ENCODE measurements at places on chromosomes 3 and 15. TPM values are rescaled to one million over a fixed set of nuclear protein-coding genes. Genes with fewer than 3 reads are reported as not detected.

The COL6A5 gene
- not detected for total RNA-seq

The PSMA4 gene
- total RNA-seq: 155 TPM

The LIPC gene
- total RNA-seq: not detected

The TPRG1 gene
- 3.0 TPM for total RNA-seq

The TMEM45A gene
- total RNA-seq: 72.3 TPM

The BFSP2 gene
- total RNA-seq: not detected

The RTP4 gene
- not detected for total RNA-seq

GRCh38 chr3:186566772-186567071 is 417 bp downstream of the TBCCD1 start:
- DNase-seq: no peak
- no peaks in the 10 kb centered on the region for H3K27me3 ChIP-seq
- no peaks in the 10 kb centered on the region for H3K36me3 ChIP-seq
- H3K4me1 ChIP-seq: peaks cover 49% of the 10 kb centered on the region
- H3K27ac ChIP-seq: peak overlapping the region; percentile 81

DNA sequence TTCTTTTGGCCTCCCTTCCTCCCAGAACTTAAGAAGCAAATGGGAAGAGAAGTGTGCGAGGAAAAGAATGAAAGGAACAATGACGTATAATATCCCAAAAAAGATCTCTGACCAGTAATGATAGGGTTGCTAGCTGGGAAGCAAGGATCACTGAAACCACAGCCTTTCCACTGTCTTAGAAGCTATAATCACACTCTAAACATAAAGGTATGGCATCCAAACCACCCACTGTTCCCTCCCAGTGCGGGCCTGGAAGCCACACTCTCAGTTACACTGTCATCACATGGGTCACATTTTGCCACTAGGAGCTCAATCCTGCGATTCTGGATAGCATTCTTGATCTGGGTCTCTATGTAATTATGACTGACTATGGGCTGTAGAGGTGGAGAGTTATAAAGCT is 131.6 kb upstream of the HACD2 start:
- H3K27ac ChIP-seq: peak overlapping the region; percentile 97
- no peaks in the 10 kb centered on the region for H3K36me3 ChIP-seq
- no peaks in the 10 kb centered on the region for H3K27me3 ChIP-seq
- no peak overlapping the region for H3K4me3 ChIP-seq

DNA sequence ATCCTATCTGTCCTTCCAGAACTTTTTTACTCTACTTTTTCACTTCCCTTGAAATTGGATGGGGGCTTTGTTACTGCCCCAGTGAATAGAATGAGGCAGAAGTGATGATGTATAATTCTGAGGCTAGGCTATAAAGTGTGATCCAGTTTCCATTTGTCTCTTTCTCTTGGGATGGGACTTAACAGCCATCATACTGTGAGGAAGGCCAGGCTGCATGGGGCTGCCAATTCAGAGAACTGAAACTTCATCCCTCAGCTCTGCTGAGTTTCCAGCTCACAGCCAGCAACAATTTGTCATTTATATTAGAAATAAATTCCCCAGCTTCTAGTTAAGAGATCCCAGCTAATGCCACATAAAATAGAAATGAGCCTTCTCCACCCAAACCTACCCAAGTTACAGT is 504.0 kb upstream of the TGFBR2 start:
- no peak for DNase-seq
- no peak overlapping the region for H3K27ac ChIP-seq
- no peak overlapping the region for H3K4me3 ChIP-seq

DNA sequence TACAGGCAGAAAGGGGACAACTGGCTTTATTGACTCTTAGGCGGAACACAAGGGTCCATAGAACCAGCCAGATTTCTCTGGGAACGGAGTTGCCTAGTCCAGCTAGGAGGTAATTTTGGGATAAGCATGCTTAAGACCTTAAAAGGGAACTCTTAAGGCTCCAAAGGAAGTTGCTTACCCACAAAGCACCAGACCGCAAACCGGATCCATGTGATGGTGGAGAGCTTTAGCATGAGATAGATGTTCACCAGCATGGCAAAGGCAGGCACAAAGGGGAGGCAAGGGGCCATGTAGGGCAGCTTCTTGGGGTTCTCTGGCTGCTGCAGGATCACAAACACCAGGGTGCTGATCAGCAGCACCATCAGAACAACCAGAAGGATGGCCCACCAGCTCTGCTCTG is 61.4 kb downstream of the CLDN11 start:
- no peaks in the 10 kb centered on the region for H3K36me3 ChIP-seq
- DNase-seq: no peak
- peaks cover 12% of the 10 kb centered on the region for H3K4me1 ChIP-seq
- no peak overlapping the region for H3K4me3 ChIP-seq

DNA sequence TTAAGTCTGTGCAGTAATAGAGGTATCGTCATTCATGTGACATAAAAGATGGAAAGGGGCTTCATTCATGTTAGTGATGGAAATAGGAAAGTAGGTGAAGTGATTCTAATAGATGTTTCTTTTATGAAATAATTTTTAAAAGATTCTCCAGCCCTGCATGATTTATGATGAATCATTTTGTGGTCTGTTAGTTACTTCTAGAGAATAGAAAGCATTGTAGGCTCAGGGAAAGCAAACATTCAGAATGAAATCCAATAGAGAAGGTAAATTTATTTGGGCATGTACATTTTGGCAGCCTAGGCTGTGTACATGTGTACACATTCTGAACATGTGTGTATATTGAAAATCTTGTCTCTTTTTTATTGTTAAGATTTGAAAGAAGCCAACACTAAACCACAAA is 23.1 kb downstream of the PPARG start:
- H3K4me1 ChIP-seq: peaks cover 19% of the 10 kb centered on the region
- H3K27me3 ChIP-seq: peaks cover 2% of the 10 kb centered on the region
- H3K4me3 ChIP-seq: no peak overlapping the region
- H3K27ac ChIP-seq: no peak overlapping the region
- peaks cover 10% of the 10 kb centered on the region for H3K36me3 ChIP-seq
- DNase-seq: no peak

DNA sequence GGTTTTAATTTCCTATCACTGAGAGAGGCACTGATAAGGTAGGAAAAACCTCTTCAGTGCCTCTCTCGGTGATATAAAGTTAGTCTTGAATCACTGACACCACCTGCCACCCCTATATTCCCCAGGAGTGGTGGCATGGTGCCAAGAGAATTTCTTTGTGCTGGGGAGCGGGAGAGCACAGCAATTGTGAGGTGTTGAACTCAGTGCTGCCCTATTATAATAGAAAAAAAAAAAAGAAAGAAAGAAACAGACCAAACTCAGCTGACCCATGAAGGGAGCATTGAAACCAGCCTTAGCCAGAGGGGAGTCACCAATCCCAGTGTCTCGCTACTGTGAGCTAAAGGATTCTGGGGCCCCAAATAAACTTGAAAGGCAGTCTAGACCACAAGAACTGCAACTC is 201.4 kb upstream of the STT3B start:
- H3K36me3 ChIP-seq: peaks cover 2% of the 10 kb centered on the region
- H3K27me3 ChIP-seq: peaks cover 6% of the 10 kb centered on the region
- H3K27ac ChIP-seq: no peak overlapping the region
- no peak overlapping the region for H3K4me3 ChIP-seq

GRCh38 chr3:114498539-114499370 is 204.9 kb downstream of the TIGIT start:
- H3K27me3 ChIP-seq: no peaks in the 10 kb centered on the region
- H3K36me3 ChIP-seq: peaks cover 1% of the 10 kb centered on the region
- peaks cover 54% of the 10 kb centered on the region for H3K4me1 ChIP-seq
- peak overlapping the region; percentile 22 for H3K27ac ChIP-seq
- no peak overlapping the region for H3K4me3 ChIP-seq
- DNase-seq: no peak

- no peaks in the 10 kb centered on the region for H3K4me1 ChIP-seq
- H3K27ac ChIP-seq: no peak overlapping the region
- no peak for DNase-seq
- H3K4me3 ChIP-seq: no peak overlapping the region
- H3K36me3 ChIP-seq: no peaks in the 10 kb centered on the region
- H3K27me3 ChIP-seq: peaks cover 21% of the 10 kb centered on the region
These were observed 22.4 kb downstream of the CD86 start for GRCh38 chr3:122077293-122078234.

DNA sequence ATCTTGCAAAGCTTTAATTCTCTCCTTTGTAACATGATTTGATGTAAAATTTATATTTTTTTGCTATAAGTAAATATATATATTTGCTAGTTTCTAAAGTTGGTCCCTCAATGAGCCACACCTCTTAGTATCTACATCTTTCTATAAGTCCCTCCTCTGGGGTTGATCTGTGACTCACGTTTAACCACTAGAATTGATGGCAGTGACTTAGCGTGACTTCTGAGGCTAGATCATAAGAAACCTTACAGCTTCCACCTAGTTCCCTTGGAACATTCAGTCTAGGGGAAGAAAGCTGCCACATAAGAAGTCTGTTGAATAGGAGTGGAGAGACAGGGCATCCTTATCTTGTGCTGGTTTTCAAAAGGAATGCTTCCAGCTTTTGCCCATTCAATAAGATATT is 56.6 kb upstream of the TNIK start:
- H3K4me1 ChIP-seq: no peaks in the 10 kb centered on the region
- H3K27ac ChIP-seq: no peak overlapping the region
- no peaks in the 10 kb centered on the region for H3K36me3 ChIP-seq
- H3K4me3 ChIP-seq: no peak overlapping the region
- no peak for DNase-seq

GRCh38 chr3:116815831-116816588 is 106.4 kb downstream of the TUSC7 start:
- H3K27ac ChIP-seq: no peak overlapping the region
- peaks cover 17% of the 10 kb centered on the region for H3K27me3 ChIP-seq
- no peaks in the 10 kb centered on the region for H3K36me3 ChIP-seq

DNA sequence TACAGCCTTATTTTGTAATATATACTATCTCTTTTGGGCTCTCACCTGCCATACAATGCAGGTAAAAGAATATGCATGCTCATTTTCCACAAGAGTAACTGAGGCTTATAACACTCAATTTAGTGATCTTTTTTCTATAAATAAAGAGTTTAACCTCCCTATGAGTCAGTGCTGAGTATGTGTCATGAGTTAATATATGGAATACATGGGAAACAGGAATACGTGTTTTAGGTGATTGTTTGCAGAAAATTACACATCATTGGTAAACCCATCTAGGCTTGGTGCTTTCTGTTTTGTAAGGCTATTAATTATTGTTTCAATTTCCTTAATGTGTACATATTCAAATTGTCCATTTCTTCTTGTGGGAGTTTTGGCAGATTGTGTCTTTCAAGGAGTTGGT is 411.3 kb downstream of the GRM7 start:
- no peak for DNase-seq
- H3K27ac ChIP-seq: no peak overlapping the region
- no peaks in the 10 kb centered on the region for H3K36me3 ChIP-seq
- no peaks in the 10 kb centered on the region for H3K4me1 ChIP-seq
- H3K27me3 ChIP-seq: peaks cover 1% of the 10 kb centered on the region

DNA sequence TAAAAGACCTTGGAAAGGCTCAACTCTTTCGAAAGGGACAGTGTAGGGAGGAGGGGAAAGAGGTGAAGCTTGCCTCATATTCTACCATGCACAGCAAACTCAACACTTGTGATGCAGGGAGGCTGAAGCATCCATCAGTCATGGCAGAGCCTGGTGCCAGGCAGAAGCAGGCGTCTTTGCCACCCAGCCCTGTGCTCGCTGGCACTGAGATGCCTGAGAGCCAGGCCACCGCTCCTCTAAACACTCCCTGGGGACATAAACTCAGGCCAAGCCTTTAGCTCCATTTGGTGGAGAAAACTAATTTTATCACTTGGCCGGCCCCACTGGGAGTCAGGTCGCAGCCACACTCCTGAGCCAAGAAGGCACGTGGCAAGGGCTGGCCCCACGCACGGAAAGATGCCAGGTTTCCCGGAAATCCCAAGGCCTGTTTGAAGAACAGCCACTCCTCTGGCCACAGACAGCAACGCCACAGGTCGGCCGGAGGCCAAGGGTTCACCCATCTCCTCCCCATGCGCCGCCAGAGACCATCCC is 30.7 kb downstream of the XXYLT1 start:
- peaks cover 23% of the 10 kb centered on the region for H3K4me1 ChIP-seq
- H3K4me3 ChIP-seq: no peak overlapping the region
- peaks cover 1% of the 10 kb centered on the region for H3K36me3 ChIP-seq

DNA sequence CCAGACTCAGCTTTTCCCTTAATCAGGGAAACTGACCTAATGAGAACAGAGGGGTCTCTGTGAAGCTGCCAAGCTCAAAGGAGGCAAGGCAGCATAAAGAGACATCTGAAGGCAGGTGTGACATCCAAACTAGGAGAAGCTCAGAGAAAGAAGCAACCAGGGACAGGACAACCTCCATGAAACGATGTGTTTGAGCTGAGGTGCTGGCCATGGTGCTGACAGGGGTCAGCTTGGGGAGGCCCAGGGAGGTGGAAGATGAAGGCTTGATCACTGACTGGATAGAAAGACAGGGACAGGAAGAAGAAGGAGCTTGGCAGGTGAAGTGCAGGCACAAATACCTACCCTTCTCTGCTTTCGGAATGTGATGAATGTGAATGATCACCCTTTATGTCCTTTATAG is 179.5 kb upstream of the NSMCE3 start:
- no peak overlapping the region for H3K27ac ChIP-seq
- no peak for DNase-seq
- H3K27me3 ChIP-seq: peaks cover 6% of the 10 kb centered on the region
- H3K4me1 ChIP-seq: peaks cover 10% of the 10 kb centered on the region

GRCh38 chr15:83292317-83292716 is 7.9 kb upstream of the BNC1 start:
- H3K36me3 ChIP-seq: no peaks in the 10 kb centered on the region
- peaks cover 11% of the 10 kb centered on the region for H3K4me1 ChIP-seq
- H3K4me3 ChIP-seq: no peak overlapping the region

- H3K27me3 ChIP-seq: no peaks in the 10 kb centered on the region
- peaks cover 14% of the 10 kb centered on the region for H3K4me1 ChIP-seq
These were observed 3.7 kb upstream of the NGRN start for GRCh38 chr15:90261811-90262210.

DNA sequence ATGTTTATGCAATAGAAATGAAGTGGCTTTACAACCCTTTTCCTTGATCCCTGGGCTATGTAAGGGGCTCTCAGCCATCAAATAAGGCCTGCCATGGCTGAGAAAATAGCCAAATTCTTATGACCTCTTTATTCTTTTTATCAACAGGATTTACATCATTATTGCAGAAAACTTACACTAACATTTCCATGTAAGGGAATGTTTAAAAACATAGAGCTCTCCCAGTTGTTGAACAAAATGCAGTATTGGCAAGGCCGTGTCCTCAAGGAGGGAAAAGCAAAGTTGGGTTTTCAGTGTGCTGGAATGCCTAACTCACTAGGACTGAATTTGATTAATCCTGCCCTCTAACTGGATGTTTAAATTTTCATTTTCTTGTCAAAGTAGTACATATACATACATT is 22.3 kb downstream of the NR2C2 start:
- H3K36me3 ChIP-seq: peaks cover 21% of the 10 kb centered on the region
- no peak overlapping the region for H3K27ac ChIP-seq
- H3K4me3 ChIP-seq: no peak overlapping the region
- H3K4me1 ChIP-seq: no peaks in the 10 kb centered on the region

GRCh38 chr3:53357458-53357857 is 10.1 kb upstream of the DCP1A start:
- H3K4me1 ChIP-seq: no peaks in the 10 kb centered on the region
- peaks cover 5% of the 10 kb centered on the region for H3K27me3 ChIP-seq
- no peak overlapping the region for H3K4me3 ChIP-seq
- no peak for DNase-seq
- H3K27ac ChIP-seq: no peak overlapping the region
